ENCODE measurements at places on chromosomes 2 and 18.
A peak's percentile ranks its signal among the peaks of the same experiment; 100 is the strongest.

- DNase-seq: no peak
These were observed 3.0 kb downstream of the SH2D6 start for GRCh38 chr2:85421260-85422071.

- no peak for DNase-seq
These were observed 871.8 kb upstream of the CHAC2 start for GRCh38 chr2:52895726-52896340.

DNA sequence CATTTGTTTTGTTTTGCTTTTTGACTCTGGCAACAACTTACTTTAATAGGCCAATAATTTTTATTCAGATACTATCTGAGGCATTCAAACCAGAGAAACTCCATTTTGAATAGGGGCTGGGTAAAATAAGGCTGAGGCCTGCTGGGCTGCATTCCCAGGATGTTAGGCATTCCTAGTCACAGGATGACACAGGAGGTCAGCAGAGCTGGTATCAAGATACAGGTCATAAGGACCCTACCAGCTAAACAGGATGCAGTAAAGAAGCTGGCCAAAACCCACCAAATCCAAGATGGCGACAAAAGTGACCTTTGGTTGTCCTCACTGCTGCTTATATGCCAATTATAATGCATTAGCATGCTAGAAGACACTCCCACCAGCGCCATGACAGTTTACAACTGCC, 102.2 kb upstream of the XPO1 start:
- no peak for DNase-seq

- DNase-seq: peak; percentile 42
These were observed 130.1 kb downstream of the NFATC1 start for GRCh38 chr18:79525556-79526467.

- no peak for DNase-seq
These were observed 325 bp upstream of the TTLL4 start for GRCh38 chr2:218710334-218710686.

GRCh38 chr2:23589220-23589647, 204.3 kb downstream of the KLHL29 start:
- DNase-seq: no peak

- no peak for DNase-seq
These were observed 7.4 kb upstream of the FHL2 start for GRCh38 chr2:105406221-105406620.

DNA sequence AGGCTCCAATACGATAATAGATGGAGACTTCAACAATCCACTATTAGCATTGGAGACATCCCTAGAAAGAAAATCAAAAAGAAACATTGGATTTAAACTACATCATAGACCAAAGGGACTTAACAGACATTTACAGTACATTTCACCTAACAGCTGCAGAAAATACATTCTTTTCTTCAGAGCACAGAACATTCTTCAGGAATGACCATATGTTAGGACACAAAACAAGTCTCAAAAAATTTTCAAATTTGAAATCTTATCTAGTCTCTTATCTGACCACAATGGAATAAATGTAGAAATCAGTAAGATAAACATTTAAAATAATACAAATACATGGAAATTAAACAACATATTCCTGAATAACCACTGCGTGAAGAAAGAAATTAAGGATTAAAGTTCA, 68.7 kb downstream of the STRADB start:
- DNase-seq: no peak

- peak; percentile 65 for DNase-seq
These were observed 208.4 kb upstream of the COL3A1 start for GRCh38 chr2:188765522-188766470.

DNA sequence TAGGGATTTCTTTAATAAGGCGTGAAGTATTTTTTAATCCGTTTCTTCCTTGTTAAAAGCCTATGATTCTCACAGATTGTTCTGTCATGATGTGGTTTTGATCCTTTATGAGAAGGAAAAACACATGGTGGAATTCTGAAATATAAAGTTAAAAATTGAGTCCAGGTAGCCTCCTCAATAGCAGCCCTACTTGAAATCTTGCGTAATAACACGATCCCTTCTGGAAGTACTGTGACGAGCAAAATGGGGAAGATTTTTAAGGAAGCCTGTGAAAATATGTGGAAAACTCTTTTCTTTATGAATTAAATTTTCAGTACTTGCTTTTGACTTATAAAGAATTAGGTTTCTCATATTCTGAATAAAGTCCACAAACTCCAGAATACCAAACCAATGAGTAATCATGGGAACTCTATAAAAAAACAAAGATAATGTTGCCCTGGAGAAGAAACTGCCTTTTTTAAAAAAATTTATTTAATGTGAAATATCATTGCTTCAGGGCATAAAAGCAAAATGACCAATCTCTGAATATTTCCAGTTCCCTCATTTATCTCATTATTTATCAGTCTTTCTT, 476.4 kb upstream of the ZEB2 start:
- DNase-seq: peak; percentile 26

DNA sequence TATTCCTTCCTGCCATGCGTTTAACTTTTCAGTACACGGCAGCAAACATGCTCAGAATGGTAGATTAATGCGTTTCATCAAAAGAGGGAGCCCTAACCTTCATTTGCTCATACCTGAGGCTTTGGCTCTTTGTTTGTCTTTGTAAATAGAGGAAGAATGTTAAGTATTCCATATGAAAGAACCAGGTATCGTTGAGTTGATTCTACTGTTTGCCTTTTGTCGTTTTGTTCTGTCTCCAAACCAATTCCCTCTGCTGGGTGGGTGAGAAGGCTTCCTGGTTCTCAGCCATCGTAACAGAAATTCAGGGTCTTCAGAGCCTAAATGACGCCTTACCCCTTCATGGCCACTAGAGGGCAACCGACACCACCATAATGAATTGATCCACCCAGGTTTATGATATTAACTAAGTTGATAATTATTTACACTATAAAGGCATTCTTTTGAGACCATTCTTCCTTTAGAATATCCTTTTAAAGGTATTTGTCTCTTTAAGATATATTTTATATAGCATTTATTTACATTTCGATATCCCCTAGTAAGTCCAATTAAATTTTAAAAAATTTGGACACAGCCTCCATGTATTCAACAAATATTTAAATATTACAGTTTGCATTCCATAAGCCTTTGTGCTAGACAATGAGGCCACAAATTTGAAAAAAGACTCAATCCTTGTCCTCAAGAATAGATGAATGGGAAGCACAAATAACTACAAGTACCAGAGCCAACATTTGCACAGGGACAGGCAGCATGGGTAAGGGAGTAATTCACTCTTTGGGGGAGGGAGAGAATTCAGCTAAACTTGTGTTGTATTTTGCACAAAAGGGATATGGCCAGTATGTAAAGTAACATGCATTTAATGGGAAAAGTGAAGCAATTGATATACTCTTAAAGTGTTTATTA, 48.1 kb downstream of the TIMM21 start:
- DNase-seq: peak; percentile 71

DNA sequence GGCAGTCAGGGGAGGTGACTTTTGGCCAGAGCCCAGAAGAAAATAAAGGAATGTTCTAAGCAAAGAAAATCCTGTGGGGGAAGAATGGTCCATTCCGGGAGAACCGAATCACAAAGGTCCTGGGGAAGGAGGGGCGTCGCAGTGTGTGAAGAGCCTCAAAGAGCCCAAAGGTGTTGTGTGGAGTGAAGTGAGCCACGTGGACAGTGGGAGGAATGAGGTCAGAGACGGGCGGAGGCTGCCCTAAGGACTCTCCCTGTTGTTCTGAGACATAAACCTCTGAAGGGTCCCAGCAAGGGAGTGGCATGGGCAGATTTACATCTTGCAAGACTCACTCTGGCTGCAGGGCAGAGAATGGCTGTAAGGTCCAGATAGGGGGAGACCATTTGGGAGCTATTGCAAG, 91.3 kb upstream of the SEC11C start:
- no peak for DNase-seq

- DNase-seq: no peak
These were observed 7.5 kb upstream of the CPS1 start for GRCh38 chr2:210548878-210549384.

- DNase-seq: no peak
These were observed 1.5 kb upstream of the TFCP2L1 start for GRCh38 chr2:121286506-121286905.

DNA sequence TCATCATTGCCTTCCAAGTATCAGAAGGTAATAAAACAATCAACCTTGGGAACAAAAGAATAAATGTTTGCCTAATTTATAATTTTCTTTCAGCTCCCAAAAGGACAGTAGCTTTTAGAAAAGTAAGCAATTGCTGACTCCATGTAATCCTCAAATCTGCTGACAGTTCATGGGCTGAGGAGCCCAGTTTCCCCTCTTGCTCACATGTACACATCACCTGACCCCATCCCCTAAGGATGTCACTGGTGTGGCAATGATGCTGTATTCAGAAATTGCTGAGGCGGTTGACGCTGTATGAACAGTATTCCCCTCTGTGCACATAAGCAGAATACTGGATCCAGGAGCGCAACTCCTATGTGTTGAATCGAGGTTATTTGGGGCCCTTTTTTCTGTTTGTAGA, 56.1 kb upstream of the LYPD1 start:
- DNase-seq: no peak

- no peak for DNase-seq
These were observed 179.0 kb downstream of the ASXL3 start for GRCh38 chr18:33757037-33757436.

DNA sequence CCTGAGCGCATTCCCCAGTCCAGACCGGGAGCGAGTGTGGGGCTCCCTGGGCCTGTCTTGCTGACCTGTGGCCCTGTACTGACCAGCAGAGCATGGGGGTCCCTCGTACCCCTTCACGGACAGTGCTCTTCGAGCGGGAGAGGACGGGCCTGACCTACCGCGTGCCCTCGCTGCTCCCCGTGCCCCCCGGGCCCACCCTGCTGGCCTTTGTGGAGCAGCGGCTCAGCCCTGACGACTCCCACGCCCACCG, 5.3 kb downstream of the NEU4 start:
- DNase-seq: no peak

- no peak for DNase-seq
These were observed 16.4 kb upstream of the CNRIP1 start for GRCh38 chr2:68336192-68336591.

- DNase-seq: no peak
These were observed 255.8 kb downstream of the ERBB4 start for GRCh38 chr2:212282671-212283261.

DNA sequence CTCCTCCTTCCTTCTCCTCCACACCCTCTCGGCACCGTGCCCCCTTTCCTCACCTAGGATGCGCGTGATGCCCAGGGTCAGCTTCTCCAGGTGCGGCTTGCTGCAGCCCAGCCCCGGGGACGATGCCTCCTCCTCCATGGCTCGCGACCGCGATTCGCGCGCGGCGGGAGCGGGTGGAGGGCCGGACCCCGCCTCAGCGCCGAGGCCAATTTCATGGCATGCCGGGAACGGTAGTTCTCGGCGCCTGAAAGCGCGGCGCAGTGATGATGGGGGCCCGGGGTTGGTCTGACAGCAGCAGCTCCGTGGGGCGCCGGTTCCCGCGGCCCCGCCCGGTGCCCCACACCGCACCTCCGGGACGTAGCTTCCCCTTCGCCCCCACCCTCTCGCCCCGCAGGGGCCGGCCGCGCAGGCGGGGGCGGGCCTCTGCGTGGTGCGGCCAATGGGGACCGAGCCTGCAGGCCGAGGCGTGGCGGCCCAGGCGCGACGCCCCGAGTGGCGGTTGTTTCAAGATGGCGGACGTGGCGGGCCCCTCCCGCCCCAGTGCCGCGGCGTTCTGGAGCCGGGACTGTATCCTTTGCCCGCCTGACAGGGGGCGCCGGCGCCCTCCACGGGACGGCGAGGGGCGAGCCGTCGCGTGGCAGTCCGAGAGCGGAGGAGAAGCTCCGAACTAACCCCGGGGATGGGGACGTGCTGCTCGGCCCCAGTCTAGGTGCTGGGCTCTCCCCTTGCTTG, at the start of the genes KIAA1328 and TPGS2:
Gene KIAA1328 (plus strand): TSS at position 498 of the 732 bp plus-strand sequence. CDS start 12 bp downstream, at position 510.
Gene TPGS2 (minus strand): TSS at position 373 of the 732 bp plus-strand sequence. CDS start 235 bp downstream, at position 138.
- peak; percentile 96 for DNase-seq

DNA sequence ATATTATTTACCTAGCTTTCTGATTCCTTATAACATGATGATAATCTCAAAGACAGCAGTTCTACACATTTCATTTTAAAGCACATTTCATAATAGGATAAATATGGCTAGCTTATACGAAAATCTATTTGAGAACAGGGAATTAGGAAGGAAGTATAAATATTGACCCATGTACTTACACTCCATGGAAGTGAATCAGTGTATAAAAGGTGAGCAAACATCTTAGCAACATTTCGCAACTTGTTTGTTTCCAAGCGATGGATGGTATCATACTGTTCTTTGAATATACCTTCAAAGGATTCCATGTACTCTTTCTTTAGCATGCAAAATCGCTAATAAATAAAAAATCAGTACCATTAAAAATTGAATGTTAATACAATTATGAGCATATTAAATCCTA, 53.1 kb downstream of the CWC22 start:
- DNase-seq: no peak

- no peak for DNase-seq
These were observed 196.6 kb downstream of the AGPS start for GRCh38 chr2:177589186-177589585.

- DNase-seq: peak; percentile 51
These were observed 461.3 kb upstream of the FANCL start for GRCh38 chr2:58702302-58702885.

GRCh38 chr2:27369471-27370025, 590 bp downstream of the EIF2B4 start:
- no peak for DNase-seq

DNA sequence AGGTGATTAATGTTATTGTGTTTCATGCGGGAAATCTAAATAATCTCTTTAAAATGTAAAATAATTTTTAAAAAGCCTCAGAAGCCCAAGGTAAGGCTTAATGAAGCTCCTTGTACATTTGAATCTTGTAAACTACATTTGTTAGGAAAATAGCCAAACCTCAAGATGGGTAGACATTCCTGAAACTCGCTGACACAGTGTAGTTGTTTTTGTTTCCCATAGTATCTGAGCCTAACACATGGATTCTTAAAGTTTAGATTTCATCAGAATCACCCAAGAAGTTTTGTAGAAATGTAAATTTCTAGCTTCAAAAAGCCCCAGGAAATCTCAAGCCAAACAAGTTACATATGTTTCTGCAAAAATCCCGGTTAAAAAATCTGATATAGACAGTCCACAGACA, 1221.1 kb upstream of the ACVR2A start:
- DNase-seq: no peak

DNA sequence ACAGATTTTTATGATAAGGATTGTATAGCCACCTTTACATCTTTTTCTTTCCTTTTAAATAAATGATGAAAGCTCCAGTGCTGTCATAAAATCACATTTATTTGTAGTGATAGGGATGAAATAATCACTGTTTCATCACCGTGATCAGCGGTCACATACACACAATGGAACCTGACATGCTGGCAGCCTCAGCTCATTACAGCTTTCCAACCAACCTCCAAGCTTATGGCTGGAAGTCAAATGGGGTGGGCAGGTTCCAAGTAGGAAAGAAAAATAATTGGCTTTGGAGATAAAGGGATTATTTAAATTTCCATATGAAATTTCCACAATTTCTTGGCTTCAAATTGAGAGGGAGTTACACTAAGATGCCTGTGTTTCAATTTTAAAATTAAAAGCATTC, 251.3 kb downstream of the PLCL1 start:
- DNase-seq: no peak

DNA sequence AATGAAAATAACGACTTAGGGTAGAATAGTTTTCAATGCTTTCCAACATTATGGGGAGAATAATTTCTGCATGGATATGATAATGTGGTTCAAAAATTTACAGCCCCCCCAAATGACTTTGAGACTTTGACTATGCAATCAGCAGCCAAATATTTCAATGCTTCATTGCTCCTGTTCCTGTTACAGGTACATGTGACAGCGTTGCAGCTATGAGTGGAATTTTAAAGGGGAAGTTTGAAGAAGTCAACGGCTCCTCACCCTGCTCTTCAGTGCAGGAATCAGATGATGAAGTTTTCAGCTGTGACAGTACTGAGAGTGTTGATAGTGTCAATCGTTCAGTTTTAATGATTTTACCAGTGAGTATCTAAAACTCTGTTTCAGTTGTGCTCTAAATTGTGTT, 25.1 kb downstream of the CSRNP3 start:
- no peak for DNase-seq

GRCh38 chr18:22964722-22965121, 31.6 kb downstream of the RBBP8 start:
- no peak for DNase-seq
